ENCODE measurements at places on chromosomes 7 and 10.

- no peak for DNase-seq
Observed at GRCh38 chr10:112235920-112236319, 47.3 kb upstream of the TECTB start.

- DNase-seq, result no peak
Observed at GRCh38 chr10:131162866-131163843, 148.4 kb downstream of the TCERG1L start.

GRCh38 chr7:139999516-139999915 is 63.2 kb downstream of the PARP12 start:
- no peak for DNase-seq

DNA sequence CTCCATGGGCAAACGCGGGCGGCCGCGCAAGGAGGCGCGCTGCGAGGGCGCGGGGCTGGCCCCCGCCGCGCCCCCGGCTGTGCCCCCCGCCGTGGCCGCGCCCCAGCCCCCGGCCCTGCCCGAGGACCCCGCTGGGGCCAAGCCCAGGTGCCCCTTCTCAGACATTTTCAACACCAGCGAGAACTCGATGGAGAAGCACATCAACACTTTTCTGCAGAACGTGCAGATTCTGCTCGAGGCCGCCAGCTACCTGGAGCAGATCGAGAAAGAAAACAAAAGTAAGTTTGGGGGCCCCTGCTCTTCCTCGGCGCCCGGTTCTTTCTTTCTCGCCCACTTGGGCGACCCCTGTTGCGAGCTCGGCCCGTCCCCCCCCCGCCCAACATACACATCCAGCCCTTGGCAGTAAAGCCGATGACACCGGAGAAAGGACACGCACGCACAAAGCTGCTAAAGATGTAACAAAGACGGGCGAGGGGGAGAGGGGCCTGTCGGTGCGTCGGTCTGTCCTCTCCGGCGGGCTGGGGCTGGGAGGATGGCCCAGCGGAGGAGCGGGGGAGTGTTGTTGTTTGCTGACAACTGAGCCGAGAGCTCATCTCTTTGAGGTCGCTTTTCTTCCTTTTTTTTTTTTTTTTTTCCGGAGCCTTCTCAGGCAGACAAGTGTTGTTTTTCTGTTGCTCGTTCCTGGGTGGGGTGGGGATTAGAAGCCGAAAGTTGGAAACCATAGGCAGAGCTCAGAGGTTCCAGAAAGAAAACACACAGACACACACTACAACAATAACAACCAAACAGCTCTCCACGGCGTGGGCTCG is 604 bp downstream of the MXI1 start:
- no peak for DNase-seq

GRCh38 chr10:90775351-90776028 is 82.3 kb downstream of the HTR7 start:
- DNase-seq, result no peak

DNA sequence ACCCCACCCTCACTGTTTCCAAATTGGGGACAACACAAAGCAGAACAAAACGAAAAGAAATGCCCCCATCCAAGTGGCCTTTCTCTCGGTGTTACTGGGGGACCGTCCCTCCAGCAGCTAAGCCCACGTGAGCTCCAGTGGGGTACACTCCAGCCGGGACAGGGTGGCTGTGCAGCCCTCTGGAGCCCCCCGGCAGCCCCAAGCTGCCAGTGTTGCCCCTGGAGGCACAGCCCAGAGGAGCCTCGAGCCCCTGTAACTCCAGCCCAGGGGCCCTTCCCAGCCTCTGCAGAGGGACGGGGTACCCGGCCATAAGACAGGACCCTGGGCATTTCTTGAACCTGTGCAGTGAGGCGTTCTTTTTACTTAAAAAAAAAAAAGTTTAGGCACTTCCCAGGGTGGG is 124.5 kb upstream of the KCTD7 start:
- DNase-seq, result no peak

- DNase-seq, result no peak
Observed at GRCh38 chr10:48363617-48364355, 57.3 kb downstream of the MAPK8 start.

DNA sequence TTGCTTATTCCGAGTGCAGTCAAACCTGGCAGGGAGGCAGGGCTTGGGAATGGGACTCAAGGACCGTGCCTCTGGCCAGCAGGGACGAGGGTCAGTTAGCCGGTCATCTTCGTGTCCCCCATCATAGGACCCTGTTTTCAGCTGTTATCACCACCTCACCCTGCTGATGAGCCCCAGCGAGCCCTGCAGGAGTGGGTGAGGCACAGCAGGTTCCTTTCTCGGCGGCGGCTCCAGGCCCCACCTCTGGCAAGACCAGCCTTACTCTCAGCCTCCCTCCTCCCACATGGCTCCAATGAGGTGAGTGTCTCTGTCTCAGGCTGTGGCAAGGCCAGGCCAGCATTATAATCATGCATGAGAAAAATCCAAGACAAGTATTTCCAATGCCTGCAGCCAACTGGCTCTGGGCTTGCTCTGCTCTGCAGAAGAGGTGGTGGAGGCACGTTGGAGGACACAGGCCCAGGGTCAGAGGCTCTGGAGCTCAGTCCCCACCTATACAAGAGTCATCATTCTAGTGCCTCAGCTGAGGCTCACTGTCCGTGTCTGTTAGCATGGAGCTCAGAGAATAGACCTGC is 15.7 kb downstream of the PKD1L1 start:
- DNase-seq, result no peak

DNA sequence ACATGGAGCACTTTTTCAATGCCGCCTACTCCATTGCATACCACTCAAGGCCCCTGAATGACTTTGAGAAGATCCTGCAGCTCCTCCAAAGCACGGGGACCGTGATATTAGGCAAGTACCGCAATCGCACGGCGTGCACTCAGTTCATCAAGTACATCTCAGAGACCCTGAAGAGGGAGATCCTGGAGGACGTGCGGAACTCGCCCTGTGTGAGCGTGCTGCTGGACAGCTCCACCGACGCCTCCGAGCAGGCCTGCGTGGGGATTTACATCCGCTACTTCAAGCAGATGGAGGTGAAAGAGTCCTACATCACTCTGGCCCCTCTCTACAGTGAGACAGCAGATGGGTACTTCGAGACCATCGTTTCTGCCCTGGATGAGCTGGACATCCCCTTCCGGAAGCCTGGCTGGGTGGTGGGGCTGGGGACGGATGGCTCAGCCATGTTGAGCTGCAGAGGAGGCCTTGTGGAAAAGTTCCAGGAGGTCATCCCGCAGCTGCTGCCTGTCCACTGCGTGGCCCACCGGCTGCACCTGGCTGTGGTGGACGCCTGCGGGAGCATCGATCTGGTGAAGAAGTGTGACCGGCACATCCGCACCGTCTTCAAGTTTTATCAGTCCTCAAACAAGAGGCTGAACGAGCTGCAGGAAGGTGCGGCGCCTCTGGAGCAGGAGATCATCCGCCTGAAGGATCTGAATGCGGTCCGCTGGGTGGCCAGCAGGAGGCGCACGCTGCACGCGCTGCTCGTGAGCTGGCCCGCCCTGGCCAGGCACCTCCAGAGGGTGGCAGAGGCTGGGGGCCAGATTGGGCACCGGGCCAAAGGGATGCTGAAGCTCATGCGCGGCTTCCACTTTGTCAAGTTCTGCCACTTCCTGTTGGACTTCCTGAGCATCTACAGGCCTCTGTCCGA is 12.7 kb upstream of the ATP6V0E2 start:
- DNase-seq, result no peak

- DNase-seq, result no peak
Observed at GRCh38 chr10:107553470-107553869, 389.0 kb upstream of the SORCS1 start.

- no peak for DNase-seq
Observed at GRCh38 chr10:127496035-127496434, 53.1 kb upstream of the NPS start.

DNA sequence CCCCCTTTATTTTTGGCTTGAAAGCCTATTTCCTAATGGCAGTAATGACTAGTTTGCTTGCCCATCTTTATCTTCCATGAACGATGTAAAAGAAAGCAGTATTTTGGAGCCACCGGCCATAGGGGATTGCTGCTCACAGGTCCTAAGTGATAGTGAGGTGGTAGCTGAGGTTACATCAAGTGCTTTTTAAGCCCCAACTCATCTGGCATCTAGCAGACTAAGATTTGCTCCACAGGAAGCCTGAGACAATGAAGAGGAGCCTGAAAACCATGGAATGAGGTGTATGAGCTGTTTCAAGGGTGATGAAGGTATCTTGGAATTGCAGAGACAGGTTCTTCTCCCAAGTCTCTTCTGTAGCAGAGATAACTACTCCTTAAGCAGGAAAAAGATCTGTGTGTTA is 496.3 kb downstream of the XPNPEP1 start:
- DNase-seq, result no peak

DNA sequence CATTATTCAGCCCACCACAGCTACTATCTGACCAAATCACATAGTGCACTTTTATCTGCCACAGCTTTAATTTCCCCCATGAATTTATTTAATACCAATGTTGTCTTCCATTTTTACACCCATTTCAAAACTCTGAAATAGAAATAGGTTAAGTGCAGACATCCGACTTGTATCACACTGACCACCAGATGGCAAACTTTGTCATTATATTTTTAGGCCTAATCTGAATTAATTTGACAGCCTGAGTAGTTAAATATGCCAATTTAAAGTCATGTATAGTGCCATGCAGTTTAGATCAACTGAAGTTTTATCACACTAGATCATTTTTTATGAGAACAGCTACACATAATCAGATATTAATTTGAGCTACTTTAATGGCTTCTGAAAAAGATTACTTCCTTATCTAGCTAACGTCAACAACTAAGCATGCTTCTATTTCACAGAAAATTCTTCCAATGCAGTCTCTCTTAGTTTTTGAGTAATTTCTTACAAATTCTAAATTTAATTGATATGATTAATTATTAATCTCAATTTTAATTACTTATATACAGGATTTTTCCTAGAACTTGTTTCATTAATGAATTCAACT is 566.4 kb downstream of the GFRA1 start:
- no peak for DNase-seq

DNA sequence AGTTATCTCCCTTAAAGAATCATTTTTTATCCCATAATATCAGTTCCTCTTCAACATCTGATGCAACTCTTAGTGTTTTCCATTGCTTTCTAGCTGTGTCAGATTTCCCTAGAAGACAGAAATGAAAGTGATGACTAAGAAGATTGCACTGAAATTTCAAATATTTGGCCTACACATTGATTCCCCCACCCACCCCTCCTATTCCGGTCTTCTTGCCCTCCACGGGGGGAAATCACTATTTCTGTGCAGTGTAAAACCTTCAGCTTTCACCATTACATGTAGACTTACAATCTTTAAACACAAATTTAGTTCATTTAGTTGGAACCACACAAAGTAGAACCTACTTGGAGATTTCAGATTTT is 63.7 kb upstream of the IL6 start:
- DNase-seq, result no peak

DNA sequence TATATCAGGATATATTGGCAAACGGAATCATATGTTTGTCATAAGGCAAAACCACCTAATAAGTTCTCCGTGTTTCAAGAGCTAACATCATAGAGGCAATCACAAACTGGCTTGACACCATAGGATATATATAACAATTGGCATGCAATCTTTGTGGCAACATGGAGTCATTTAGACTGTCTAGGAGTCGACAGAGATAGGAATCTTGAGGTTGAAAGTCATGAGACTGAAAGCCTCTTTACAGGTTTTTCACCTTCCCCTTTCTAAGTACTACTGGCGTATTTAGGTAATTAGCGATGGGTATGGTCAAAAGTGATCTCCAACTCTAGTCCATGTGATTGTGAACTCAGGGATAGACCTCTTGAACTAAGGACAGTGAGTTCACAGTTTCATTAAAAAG is 63.7 kb downstream of the THSD7A start:
- no peak for DNase-seq

DNA sequence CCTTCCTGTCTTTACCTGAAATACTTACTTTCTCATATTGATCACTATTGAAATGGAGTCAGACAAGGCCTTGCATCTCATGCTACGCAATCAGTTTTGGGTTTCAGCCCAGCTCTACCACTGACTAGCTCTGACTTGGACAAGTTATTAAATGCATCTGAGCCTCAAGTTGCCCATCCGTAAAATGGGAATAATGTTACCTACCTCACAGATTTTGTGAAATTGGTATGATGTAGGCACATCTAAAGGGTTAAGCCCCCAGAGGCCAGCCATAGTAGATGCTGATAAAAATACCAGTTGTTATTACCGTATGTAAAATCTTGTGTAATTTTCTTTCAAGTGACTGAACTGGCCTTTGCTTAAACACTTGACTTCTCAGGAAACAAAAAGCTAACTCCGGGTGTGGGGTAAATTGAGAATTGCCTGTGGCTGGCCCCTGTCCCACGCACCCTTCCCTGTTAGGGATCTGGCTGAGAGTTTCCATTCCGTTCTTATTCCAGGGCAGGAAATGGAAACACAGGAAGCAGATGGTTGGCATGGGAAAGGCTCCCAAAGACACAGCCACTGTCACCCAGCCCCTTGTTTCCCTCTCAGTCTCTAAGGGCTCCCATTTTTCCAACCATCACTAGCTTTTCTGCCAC is 7.5 kb downstream of the DUSP5 start:
- DNase-seq, result no peak

DNA sequence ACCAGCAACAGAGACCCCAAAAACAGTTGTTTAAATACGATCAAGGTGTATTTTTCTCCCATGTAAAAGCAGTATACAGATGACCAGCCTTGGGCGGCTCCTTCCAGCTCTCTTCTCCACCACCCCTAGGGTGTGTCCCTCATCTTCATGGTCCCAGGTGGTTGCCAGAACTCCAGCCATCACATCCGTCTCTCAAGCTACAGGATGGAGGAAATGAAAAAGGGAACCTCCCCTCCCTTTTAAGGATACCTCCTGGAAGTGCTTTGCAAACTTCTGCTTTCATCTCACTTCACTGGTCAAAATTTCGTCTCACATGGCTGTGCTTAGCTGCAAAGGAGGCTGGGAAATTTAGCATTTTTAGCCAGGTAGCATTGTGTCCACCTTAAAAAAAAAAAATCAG is 59.3 kb downstream of the C10orf105 start:
- no peak for DNase-seq

- no peak for DNase-seq
Observed at GRCh38 chr10:77264107-77264506, 373.5 kb downstream of the KCNMA1 start.

GRCh38 chr7:87318741-87319140 is 26.7 kb upstream of the CROT start:
- no peak for DNase-seq

DNA sequence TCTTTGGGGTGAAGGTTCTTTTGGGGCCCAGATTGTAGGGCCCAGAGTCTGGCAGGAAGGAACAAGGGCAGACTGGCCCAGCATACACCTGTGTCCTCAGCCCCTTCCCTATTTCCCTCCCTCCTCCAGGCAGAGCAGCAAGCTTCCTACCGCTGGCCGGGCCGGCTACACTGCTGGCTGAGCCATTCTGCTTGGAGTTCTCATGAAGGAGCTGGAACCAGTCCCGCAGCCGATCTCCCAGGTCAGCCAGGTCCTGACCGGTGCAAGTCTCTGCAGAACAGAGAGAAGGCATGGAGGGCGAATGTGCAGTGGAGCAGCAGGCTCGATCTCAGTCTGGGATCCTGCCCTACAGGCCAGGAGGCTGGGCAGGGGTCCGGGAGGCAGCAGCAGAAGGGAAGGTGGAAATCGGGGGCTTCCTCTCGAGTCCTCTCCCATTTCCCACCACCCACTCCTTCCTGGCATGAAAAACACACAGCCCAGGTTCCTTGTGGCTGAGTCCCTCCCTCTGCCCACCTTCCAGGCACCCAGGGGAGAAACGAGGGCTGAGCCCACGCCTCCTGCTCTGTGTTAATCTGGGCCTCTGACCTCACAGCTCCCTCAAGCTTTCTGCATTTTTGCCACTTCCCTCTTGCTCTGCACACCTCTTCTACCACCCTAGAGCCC is 20.8 kb downstream of the SPOCK2 start:
- no peak for DNase-seq

- no peak for DNase-seq
Observed at GRCh38 chr7:114183311-114184088, 231.1 kb upstream of the FOXP2 start.

Measured in stimulated activated CD8-positive, alpha-beta memory T cell treated with anti-CD3 and anti-CD28 coated beads, Interleukin-7, amount 100 ng/mL, for 1 hour (primary cell).